ENCODE measurements at places on chromosomes 12 and 14. TPM values are rescaled to one million over a fixed set of nuclear protein-coding genes. Genes with fewer than 3 reads are reported as not detected.

DNA sequence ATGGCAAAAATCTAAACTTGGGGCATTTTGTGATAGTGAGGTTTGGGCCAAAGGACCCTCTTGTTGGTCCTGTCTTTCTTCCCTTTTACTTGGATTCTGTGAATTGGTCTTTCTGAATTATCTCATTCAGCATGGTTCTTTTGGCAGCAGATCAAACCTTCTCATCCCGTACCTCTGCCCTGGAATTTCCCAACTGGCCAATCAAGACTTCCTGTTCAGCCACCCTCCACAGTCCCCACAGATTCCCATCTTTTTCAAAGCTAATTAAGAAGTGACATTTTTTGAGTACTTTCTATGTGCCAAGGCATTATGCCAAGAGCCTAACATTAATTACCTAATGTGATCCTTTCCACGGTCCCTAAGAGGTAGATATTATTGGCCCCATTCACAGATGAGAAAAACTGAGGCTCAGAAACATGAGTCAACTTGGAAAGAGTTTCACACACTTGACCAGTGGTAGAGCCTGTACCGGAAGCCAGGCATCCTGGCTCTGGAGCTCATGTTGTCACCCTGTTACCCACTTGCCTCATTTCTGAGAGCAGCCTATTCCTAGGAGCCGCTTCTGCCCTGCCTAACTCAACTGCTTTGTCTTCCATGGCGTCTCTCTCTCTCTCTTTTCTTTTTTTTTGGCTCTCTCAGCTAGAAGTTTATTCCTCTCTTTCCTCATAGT is 135.9 kb downstream of the C12orf75 start:
- no peak for DNase-seq

GRCh38 chr12:74456431-74456830 is 81.2 kb upstream of the ATXN7L3B start:
- no peak for DNase-seq

- no peak for DNase-seq
Measured at GRCh38 chr14:87952307-87953094, 40.5 kb downstream of the GALC start.

DNA sequence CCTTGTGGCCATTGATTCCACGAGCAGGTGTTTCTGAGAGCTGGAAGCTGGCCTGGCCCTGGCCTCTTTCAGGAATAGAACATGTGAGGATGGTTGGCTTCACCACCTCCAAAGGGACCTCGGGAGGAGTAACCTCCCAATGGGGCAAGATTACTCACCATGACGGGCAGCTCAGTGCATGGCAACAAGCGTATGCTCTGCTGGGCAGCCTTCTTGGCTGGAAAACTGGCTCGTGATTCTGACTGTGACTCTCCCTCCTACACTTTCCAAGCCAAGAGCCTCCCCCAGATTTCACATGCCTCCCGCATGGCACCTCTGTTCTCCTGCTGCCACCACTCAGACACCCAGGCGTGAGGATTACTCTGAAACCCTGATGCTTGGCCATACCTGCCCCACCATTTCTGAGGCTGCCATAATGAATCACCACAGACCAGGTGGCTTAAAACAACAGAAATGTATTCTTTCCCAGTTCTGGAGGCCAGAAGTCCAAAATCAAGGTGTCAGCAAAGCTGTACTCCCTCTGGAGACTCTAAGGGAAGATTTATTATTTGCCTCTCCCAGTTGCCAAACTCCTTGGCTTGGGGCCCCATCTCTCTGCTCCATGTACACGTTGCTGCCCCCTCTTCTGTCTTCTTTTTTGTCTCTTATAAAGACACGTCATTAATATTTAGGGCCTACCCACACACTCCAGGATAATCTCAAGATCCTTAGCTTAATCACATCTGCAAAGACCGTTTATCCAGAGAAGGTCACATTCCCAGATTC is 215.9 kb downstream of the CHST11 start:
- DNase-seq, result peak; percentile 68

- DNase-seq, result no peak
Measured at GRCh38 chr12:116037941-116038837, 239.3 kb downstream of the MED13L start.

The DEPDC4 gene
- total RNA-seq, result 0.44 TPM

The TAS2R9 gene
- not detected for total RNA-seq

The IL31 gene
- not detected for total RNA-seq
